ENCODE measurements at places on chromosomes 6 and 20. TPM values are rescaled to one million over a fixed set of nuclear protein-coding genes. Genes with fewer than 3 reads are reported as not detected.

The POU5F1 gene
- total RNA-seq, result 2.8 TPM

The CFAP61 gene
- total RNA-seq, result 7.5 TPM

The KHDC1L gene
- total RNA-seq, result 0.83 TPM

The PNLDC1 gene
- total RNA-seq, result not detected

The DEF6 gene
- 8.9 TPM for total RNA-seq

The FABP7 gene
- total RNA-seq, result not detected

The RIPOR3 gene
- total RNA-seq, result 85.4 TPM

The NAPB gene
- total RNA-seq, result 23.6 TPM

The PDYN gene
- total RNA-seq, result not detected

The DCDC2 gene
- total RNA-seq, result 7.4 TPM

The FAM209A gene
- total RNA-seq, result not detected

The PRSS16 gene
- total RNA-seq, result not detected

The CD109 gene
- total RNA-seq, result 30.6 TPM

The TMEM181 gene
- 32.0 TPM for total RNA-seq

The ACTL10 gene
- total RNA-seq, result 4.4 TPM

The TSBP1 gene
- not detected for total RNA-seq

The ADGB gene
- total RNA-seq, result not detected

The CGA gene
- total RNA-seq, result not detected

The ELOVL2 gene
- total RNA-seq, result 3.5 TPM

The GHRH gene
- not detected for total RNA-seq

The MYLK2 gene
- total RNA-seq, result 0.21 TPM

The C6orf58 gene
- not detected for total RNA-seq

The LTB gene
- not detected for total RNA-seq

The RRAGD gene
- total RNA-seq, result 6.5 TPM

The BPIFB2 gene
- total RNA-seq, result not detected

The HLA-DRB5 gene
- not detected for total RNA-seq

The DUSP15 gene
- 45.6 TPM for total RNA-seq

The DZANK1 gene
- 3.7 TPM for total RNA-seq

The FAM83C gene
- not detected for total RNA-seq

The TAGAP gene
- 8.5 TPM for total RNA-seq

The TMEM242 gene
- total RNA-seq, result 12.2 TPM

The CCNC gene
- total RNA-seq, result 50.2 TPM

The XKR7 gene
- not detected for total RNA-seq

The SLC22A1 gene
- total RNA-seq, result not detected

The AGPAT4 gene
- total RNA-seq, result 18.1 TPM

The GPX6 gene
- total RNA-seq, result not detected

The HTR1E gene
- not detected for total RNA-seq

The SLC35B3 gene
- total RNA-seq, result 28.3 TPM

The JAG1 gene
- 130 TPM for total RNA-seq

The UBE2C gene
- not detected for total RNA-seq

The MAFB gene
- total RNA-seq, result 38.2 TPM

The ACSS1 gene
- 11.8 TPM for total RNA-seq

The EGFL8 gene
- total RNA-seq, result 54.8 TPM

The GRM1 gene
- not detected for total RNA-seq

The WFDC5 gene
- total RNA-seq, result not detected

The SLC17A5 gene
- total RNA-seq, result 15.8 TPM

The LAMA4 gene
- total RNA-seq, result 243 TPM

The POPDC3 gene
- 0.79 TPM for total RNA-seq

The TPBG gene
- 37.5 TPM for total RNA-seq
